ENCODE measurements at places on chromosomes 4 and X.

GRCh38 chrX:22486296-22486695 lies 213.6 kb downstream of the CBLL2 start:
- DNase-seq = no peak

- no peak for DNase-seq
Measured at GRCh38 chrX:134909261-134909660, 81.5 kb upstream of the SMIM10 start.

DNA sequence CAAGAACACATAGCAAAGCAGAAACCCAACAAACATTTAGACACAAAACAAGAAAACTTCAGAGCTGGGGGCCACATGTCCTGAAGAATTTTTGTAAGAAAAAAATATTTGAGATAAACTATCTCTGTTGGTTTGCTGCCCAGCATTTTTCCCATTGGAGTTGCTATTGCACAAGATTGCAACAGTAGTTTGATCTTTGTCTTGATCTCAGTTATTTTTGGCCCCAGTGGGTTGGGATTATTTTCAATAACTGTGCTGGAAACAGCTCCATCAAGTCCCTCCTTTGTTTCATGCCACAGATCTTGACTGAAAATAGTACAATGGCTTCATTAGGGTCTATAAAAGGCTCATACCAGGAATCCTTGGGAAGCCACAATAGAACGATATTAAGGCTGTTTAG lies 103.8 kb upstream of the RAI2 start:
- DNase-seq = no peak

DNA sequence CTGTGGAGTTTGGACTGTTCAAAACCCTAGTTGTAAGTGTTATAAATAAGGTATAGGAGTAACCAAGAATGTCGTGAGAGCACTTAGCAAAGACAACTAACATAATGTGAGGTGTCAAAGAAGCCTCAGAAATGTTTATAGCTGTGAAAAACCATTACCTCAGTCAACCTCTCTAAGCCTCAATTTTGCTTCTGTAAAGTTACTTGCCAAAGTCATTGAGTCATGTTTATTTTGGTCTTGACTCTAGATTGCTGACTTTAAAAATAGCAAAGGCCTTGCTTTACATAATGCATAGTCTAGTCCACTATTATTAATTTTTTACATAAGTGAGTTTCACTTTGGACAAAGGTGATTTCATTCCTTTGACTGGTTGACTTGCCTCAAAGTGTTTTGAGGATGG lies 257.6 kb upstream of the CXXC4 start:
- DNase-seq = no peak

DNA sequence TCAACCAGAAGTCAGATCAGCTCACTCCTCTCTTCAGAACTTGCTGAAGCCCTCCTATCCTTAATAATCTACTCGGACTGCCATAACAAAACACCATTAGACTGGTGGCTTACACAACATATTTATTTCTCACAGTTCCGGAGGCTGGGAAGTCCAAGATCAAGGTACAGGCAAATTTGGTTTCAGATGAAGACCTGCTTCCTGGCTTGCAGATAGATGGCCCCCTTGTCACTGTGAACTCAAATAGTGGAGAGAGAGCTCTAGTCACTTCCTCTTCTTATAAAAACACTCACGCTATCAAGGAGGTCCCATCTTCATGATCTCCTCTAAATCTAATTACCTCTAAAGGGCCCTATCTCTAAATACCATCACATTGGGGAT lies 125.1 kb downstream of the CAMK2D start:
- no peak for DNase-seq

GRCh38 chr4:171774642-171775190 lies 38.5 kb upstream of the GALNTL6 start:
- no peak for DNase-seq

DNA sequence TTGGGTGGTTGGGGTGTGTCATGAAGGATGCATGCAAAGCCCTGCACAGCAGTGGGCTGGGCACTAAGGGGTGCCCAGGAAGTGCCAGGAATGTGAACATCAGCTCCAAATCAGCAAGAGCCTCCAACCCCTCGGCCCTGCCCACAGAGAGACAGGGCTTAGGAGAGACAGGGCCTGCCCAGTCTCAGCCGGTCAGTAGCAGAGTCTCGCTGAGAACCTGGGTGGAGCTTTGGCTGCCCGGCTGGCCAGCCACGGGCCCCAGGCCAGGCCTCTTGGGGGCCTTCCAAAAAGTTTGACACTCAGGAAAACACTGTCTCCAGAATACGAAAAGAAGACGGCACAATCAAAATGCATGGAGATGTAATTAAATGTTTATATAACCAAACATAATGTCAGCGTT lies 4.3 kb upstream of the MXD4 start:
- DNase-seq = no peak

DNA sequence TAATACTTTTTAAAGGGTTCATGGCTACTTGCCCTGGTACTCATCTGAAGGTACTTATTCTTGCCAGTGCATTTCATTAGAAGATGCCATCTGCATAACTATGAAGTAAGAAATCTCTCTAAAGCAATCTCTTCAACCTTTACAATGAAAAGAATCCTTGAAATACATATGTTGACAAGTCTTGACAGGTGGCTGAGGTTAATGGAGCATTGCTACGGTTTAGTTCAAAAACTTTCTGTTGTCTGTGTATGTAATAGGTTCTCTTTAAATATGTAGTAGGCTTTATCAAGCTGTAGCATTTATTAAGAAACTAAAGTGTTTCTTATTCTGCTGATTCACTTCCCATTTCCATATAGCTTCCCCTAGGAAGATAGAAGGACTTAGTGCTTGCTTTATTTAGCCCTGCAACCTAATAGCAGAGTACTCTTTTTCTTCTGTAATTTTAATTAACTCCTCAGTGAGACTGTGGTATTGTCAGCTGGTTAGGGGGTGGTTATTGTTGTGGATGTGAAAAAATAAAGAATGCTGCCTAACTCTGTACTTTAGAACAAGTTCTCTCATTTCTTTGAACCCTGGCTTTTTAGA lies 39.3 kb downstream of the SLAIN2 start:
- DNase-seq = no peak

- DNase-seq = no peak
Measured at GRCh38 chr4:145177906-145178538, 2.4 kb downstream of the OTUD4 start.

- DNase-seq = no peak
Measured at GRCh38 chrX:20227116-20227515, 39.6 kb downstream of the RPS6KA3 start.

GRCh38 chrX:133668225-133668931 lies 253.1 kb upstream of the GPC4 start:
- no peak for DNase-seq

DNA sequence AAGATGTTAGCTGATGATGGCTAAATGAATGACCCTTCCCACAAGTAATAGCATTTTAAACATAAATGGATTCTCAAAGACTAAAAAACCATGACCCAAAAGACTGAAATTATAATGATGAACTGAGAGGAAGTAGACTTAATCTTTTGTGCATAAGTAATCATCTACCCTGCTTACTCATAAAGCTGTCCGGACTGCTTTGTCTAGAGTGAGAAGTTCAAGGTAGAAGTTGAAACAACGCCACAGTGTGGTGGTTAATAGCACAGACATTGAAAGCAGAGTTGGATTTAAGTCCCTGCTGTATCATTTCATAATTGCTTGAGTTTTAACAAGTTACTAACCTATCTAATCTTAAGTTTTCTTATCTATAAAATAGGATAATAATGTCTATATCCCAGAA lies 346.6 kb downstream of the CENPC start:
- DNase-seq = peak; percentile 57

DNA sequence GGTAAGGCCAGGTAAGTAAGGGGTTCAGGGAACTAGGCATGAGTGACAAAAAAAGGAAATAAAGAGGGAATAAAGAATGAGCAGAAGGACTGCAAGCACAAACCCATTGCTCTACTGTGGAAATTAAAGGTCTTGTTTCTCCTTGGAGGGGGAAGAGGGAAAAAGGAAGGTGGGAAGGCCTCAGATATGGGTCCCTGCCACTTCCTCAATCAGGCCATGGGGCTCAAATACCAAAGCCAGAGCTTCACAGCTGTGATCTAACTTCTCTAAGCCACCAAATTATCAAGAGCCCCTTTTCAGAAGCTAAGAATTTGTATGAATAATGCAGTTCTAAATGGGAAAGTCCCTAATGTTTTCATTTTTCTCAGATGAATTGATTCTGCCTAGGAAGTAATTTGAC lies 4.7 kb downstream of the USP51 start:
- no peak for DNase-seq
